ENCODE measurements at places on chromosomes 12 and 14. TPM values are rescaled to one million over a fixed set of nuclear protein-coding genes. Genes with fewer than 3 reads are reported as not detected.

RPGRIP1 gene
- total RNA-seq, result 0.72 TPM

IL31 gene
- total RNA-seq, result not detected

GRCh38 chr12:31999692-32000091, 40.5 kb downstream of the RESF1 start:
- H3K27ac ChIP-seq, result no peak overlapping the region
- no peak overlapping the region for H3K4me3 ChIP-seq
- DNase-seq, result no peak
- peaks cover 51% of the 10 kb centered on the region for H3K36me3 ChIP-seq

KRT85 gene
- total RNA-seq, result not detected

DNA sequence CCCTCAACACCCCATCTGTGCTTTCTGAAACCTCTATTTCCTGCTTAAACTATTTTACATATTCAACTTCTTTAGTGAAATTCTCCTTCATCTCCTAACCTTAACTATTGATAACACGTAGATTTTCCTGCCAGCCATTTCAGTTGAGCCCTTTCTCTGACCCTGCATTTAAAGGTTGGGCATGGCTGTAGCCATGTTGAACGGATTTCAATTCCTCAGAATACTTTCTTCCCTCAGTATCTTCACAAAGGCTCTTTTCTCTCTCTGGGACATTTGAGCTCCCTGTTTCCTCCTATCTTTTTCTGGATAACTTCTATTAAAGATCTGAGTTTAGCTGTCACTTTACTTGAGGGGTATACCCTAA, 1.2 kb downstream of the PPHLN1 start:
- peak overlapping the region; percentile 76 for H3K4me3 ChIP-seq
- no peaks in the 10 kb centered on the region for H3K27me3 ChIP-seq
- H3K27ac ChIP-seq, result no peak overlapping the region
- DNase-seq, result no peak
- peaks cover 24% of the 10 kb centered on the region for H3K4me1 ChIP-seq

DNA sequence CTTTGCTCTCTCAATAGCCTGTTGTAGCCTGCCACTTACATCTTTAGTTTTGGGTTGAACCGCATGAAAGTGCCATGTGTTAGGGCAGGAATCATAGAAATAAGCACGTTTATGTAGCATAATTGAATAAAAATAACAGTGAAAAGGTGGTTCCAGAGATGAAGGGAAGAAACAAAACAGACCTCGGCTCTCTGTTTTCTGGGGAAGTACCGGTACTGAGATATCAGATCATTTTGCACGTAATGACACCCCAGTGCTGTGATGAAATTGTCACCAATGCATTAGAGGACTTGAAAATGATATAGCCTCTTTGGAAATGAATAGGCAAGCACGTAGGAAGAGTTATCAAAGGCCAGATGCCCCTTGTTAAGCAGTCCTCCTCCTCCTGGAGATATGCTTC, 42.5 kb upstream of the DLK1 start:
- H3K27me3 ChIP-seq, result peaks cover 10% of the 10 kb centered on the region
- no peak for DNase-seq
- H3K4me1 ChIP-seq, result no peaks in the 10 kb centered on the region
- H3K27ac ChIP-seq, result no peak overlapping the region
- no peaks in the 10 kb centered on the region for H3K36me3 ChIP-seq

ZNF140 gene
- 8.7 TPM for total RNA-seq

- no peak overlapping the region for H3K27ac ChIP-seq
- H3K36me3 ChIP-seq, result peaks cover 34% of the 10 kb centered on the region
- peaks cover 20% of the 10 kb centered on the region for H3K4me1 ChIP-seq
- no peak for DNase-seq
Observed at GRCh38 chr12:112409906-112410244, 470 bp upstream of the RPL6 start.

- no peak for DNase-seq
- H3K4me1 ChIP-seq, result no peaks in the 10 kb centered on the region
- no peak overlapping the region for H3K4me3 ChIP-seq
Observed at GRCh38 chr12:61251076-61251475, 1009.1 kb upstream of the USP15 start.

All from heart left ventricle (tissue), 16 donors.